Amniotic stem cell (primary cell): ENCODE measurements at places on chromosomes 2 and 18.

- DNase-seq, result no peak
Observed at GRCh38 chr2:240463274-240463865, 27.9 kb downstream of the GPC1 start.

GRCh38 chr2:95001051-95001562 is 24.4 kb upstream of the MAL start:
- no peak for DNase-seq

- DNase-seq, result no peak
Observed at GRCh38 chr2:219631904-219632759, 4.7 kb downstream of the SLC4A3 start.

- no peak for DNase-seq
Observed at GRCh38 chr2:132757002-132757589, 87.1 kb upstream of the LYPD1 start.

DNA sequence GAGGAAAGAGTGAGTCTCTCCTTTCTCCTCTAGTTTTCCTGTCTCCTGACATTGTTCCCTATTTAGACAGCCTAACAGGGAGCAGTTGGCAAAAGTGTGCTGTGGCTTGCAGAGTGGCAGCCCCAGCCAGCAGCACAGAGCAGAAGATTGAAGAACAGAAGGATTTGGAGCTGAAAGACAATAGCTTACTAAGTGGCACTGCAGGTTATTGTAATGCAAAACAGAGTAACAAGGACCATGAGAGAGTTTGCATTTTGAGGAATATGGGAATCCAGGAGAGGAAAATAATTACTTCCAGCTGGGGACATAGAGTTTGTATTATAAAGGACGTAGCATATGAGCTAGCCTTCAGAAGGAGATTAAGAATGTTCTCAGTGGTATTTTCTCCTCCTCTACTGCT is 342.4 kb downstream of the AKAIN1 start:
- no peak for DNase-seq

DNA sequence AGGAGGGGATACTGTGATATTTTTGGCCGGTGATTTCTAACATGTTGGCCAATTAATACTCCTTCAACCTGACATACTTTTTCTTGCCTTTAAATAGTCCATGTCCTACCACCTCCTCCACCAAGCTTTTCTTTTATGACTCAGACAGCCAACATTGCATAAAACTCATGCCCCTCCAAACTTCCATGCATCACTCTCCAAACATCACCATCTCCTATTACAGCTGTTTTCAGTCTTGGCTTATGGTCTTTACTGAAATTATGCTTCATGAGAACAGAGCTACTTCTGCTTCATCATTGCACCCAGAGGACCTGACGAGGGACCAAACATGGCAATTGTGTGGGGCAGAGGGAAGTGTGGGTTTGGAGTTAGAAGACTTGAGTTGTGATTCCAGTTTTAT is 305.4 kb downstream of the LPIN1 start:
- no peak for DNase-seq
